ENCODE measurements at places on chromosomes 11 and 22.

- no peak overlapping the region for H3K27ac ChIP-seq
- H3K4me3 ChIP-seq = no peak overlapping the region
- H3K4me1 ChIP-seq = peaks cover 34% of the 10 kb centered on the region
Measured at GRCh38 chr11:67024966-67025365, 2.0 kb downstream of the SYT12 start.

DNA sequence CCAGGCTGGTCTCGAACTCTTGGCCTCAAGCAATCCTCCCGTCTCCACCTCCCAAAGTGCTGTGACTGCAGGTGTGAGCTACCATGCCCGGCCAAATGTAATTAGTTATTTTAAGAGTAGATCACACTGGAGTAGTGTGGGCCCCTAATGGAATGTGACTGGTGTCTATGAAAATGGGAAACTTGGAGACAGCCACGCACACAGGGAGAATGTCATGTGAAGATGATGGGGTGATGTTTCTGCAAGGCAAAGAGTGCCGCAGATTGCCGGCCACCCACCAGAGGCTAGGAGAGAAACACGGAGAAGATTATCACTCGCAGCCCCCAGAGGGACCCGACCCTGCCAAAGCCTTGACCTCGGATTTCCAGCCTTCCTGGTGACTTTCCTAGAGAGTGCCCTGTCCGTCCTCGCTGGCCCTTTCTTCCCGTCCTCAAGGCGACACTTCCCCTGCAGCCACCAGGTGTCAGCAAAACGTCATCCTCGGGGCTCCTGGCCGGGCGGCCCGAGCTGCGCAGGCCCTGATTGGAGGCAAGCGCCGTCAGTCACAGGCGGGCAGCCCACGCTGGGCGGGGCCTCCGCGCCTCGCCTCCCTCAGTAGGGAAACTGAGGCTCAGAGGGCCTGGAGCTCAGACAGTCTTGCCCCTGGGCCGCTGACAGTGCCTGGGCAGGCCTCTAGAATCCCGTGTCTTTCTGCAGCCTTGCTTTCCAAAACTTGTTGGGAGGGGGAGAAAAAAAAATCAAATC, 16.3 kb downstream of the CRYBB2 start:
- peaks cover 6% of the 10 kb centered on the region for H3K4me1 ChIP-seq
- no peaks in the 10 kb centered on the region for H3K36me3 ChIP-seq
- H3K27me3 ChIP-seq = peaks cover 15% of the 10 kb centered on the region

DNA sequence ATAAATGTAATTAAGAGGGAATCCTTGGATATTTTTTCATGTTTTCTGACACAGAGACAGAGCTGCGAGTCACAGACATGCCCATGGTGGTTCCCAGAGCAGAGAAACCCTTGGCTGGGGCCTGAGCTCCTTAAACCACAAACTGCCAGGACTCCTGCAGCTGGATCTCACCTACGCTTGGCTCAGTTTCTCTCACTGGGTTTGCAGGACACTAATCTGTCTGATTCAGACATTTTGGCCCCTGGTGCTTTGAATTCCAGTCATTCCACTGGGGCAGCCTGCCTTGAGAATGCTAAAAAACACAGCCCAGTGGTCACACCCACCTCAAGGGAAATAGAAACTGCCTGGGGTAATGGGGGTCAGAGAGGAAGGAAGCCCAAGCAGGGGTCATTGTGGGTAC, 122.6 kb downstream of the CCDC81 start:
- no peaks in the 10 kb centered on the region for H3K27me3 ChIP-seq
- H3K4me1 ChIP-seq = no peaks in the 10 kb centered on the region
- no peak overlapping the region for H3K4me3 ChIP-seq
- DNase-seq = no peak

DNA sequence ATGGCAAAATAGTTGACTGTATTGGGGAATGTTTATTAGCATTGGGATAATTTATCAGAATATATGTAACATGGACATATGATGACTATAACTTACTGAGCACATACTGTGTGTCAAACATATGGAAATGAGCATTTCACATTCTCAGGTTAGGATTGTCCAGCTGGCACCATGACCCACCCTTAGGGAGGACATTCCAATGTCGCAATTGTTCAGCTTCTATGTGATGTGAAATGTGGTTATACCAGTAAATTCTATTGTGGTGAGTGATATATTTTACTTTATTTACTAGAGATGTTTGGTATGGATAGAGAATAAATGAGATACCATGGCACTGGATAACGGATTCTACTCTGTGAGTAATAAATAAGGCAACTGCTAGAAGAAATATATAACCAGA, 50.4 kb downstream of the OR4A47 start:
- no peak overlapping the region for H3K27ac ChIP-seq
- no peaks in the 10 kb centered on the region for H3K36me3 ChIP-seq
- H3K27me3 ChIP-seq = no peaks in the 10 kb centered on the region
- no peaks in the 10 kb centered on the region for H3K4me1 ChIP-seq

DNA sequence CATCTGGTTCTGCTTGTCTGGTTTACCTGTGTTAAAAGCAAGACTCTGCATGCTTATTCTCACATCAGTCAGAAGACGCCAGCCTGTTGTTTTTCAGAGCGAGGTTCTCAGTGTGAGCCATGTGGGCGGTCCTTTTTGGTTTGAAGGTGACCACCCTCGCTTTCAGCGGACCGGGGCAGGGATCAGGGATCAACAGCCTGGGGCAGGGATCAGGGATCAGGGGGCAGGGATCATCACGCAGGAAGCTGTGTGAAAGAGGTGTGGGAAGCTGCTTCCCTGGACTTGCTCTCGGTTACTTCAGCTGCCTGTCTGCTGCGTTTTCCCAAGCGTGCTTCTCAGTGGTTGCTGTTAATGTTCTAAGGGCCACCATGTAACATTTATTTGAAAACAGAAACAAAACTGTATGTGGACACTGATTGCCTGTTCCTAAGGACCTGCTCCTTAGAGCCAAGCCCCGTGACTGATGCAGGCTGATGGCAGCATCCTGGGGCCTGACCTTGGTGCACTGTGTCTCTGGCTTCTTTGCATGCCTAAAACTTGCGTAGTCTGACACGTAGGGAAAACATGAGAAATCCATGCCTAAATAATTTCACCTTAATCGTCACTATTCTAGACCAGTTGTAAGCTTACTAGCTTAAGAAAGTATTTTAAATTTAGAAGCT, 146.9 kb downstream of the ATXN10 start:
- peaks cover 23% of the 10 kb centered on the region for H3K36me3 ChIP-seq
- DNase-seq = no peak
- no peak overlapping the region for H3K27ac ChIP-seq

Data from CD4-positive, alpha-beta T cell (primary cell).